Activated CD4-positive, alpha-beta T cell treated with anti-CD3 and anti-CD28 coated beads, Interleukin-10, Interleukin-2, amounts not matched to agents 100 ng/mL and 50 ng/mL, durations not matched to agents 16 hours and 8 hours (primary cell): ENCODE measurements at places on chromosomes 1 and 21.

- no peak for DNase-seq
These were observed 49.7 kb downstream of the B3GALT5 start for GRCh38 chr21:39662411-39662953.

DNA sequence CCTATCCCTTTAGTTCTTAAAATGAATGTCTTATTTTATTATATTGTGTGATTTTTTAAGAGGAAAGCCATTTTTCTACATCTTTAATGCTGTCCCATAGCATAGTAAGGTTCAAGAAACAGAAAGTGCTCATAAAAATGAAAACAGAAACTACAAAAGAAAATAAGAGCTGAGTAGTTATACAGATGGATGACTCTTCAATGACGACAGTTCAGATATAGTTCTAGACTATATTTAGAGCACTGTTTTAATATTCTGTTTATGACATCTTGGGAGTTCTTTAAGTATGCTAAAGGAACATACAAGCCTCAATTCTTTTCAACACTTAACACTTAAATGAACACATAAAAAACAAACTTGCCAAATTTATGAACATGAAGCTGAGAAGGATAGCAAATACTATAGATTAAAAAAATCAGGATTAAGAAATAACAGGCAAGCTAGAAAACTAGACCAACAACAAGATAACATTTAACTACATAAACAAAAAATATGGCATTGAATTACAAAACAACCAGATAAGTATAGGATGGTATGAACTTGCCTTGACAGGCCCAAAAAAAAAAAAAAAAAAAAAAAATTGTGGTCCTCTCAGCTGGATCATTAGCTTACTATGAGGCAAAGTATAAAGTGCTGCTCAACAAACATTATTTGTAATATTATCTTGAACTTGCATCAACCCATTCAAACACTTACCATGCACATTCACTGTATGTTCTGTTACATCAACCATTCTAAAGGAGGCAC is 87.9 kb downstream of the ZZZ3 start:
- no peak for DNase-seq

GRCh38 chr1:106755682-106756406 is 300.6 kb upstream of the PRMT6 start:
- DNase-seq, result no peak

DNA sequence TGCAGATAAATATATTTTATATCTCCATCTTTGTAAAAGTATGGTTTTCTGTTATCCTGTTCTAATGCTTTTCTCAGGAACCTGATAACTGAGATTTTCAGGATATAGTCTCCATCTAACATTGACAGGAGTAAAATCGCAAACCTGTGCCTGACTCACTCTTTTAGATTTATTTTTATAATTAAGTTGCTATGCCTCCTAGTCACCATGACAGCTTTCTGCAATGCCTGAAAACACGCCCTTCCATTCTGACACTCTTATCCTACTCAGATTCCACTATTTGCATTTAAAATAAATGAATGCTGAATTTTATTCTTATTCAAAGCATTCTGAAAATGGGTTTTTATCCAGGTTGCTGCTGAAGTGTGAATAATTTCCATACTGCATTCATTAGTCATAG is 62.8 kb downstream of the RGS21 start:
- DNase-seq, result no peak

GRCh38 chr1:150809651-150810050 is 1.6 kb upstream of the CTSK start:
- DNase-seq, result no peak

DNA sequence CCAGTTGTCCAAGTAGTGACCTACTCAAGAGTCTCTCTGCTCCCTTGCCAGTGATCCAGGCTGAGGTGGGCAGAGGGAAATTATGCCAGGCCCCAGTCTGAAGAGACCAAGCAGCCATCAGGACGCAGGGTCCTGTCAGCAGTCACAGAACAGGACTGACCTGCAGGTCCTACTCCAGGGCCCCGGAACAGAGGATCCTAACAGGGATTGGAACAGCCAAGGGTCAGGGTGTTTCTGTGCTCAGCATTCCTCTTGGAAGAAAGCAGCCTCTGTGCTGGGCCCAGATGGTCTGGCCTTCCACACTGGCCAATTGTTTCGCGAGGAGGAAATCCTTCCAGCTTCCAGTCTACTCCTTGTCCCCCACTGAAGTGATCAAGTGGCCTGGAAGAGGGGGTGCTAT is 41.6 kb upstream of the USP1 start:
- no peak for DNase-seq

- no peak for DNase-seq
These were observed 768.0 kb upstream of the TMPRSS15 start for GRCh38 chr21:19171585-19171984.
